Stimulated activated CD4-positive, alpha-beta T cell treated with anti-CD3 and anti-CD28 coated beads, TNF-alpha, amount 100 ng/mL, for 4 hours (primary cell): ENCODE measurements at places on chromosomes 7 and 10.

DNA sequence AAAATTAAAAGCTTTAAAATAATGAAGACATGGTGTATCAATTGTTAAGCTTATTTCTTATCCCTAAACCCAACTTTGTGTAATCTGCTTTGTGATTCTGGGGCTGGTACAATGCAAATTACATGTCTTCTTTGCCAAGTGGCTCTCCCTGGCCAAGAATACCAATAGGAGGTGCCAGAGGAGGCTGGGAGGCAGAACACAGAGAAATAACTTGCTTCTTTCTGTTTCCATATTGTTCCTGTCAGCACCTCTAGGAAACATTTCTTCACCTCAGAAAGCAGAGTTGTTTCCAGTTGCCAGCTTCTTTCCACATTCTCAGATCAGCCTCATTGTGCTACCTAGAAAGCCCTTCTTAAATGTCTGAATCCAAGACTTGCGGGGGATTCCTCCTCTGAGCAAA, 174.4 kb downstream of the MDFIC start:
- DNase-seq = no peak

DNA sequence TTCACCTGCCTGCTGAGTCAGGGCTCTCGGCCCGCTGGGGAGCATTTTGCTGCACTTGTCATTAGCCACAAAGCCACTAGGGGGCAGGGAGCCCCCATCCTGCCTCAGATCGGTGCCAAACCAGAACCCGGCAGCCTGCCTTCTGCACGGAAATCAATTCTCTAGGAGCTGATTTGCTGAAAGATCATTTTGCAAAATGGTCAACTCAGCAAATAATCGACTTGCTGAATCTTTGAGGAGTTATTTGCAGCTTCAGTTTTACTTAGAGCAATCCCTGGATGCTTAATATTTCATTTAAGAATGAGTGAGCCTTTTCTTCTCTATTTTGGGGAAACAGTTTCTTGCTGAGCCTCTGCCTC, 1.7 kb upstream of the GIMAP8 start:
- DNase-seq = peak; percentile 80

- no peak for DNase-seq
These were observed 46.2 kb downstream of the BLNK start for GRCh38 chr10:96225119-96225518.

DNA sequence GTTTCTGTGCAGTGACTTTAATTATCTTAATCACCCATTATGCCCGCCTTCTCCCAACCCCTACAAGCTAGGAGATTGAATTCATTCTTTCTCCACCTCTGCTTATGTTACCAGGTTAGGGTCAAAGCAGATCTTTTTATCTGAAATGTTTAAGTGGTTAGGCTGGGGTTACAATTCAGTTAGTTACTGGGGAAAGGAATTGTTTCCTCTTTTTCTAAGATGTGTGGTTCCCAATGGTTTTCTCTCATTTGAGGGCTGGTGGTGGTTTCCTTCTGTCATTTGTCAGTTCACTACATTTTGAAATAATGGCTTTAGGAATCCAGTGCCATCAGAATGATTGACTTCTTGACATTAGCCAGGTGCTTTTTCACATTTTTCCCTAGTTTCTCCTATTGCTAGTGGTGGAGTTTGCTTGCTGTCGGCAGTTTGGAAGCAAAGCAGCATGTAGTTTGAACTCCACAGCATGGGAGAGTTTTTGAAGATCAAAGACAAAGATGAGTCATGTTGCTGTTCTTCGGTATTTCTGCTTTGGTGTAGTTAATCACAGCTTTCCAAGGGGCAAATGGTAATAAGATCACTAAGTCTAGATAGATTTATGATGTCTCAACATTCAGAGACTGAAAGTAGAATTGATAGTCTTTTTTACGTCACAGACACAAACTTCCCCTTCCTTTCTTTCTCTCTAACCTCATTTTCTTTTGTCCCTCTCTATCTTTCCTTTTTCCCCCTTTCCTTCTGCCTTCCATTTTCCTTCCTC, 168.2 kb downstream of the SND1 start:
- DNase-seq = no peak

GRCh38 chr10:79490400-79491142, 21.8 kb upstream of the EIF5AL1 start:
- no peak for DNase-seq

DNA sequence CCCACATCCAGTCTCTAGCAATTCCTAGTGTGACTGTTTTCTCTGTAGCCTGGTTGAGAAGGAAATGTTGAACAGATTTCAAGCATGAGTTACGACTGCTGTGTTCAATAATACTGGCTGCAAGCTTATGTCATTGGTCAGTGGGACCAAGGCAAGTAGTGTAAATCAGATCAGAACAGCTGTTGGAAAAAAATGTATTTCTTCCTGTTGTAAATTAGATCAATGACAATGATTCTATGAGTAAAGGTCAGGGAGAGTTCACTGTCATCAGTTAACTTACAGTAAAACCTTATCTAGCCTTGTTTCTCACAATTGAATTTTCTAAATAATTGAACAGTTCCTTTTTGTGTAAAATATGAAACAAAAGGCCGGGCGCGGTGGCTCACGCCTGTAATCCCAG, 6.7 kb downstream of the OTUD1 start:
- no peak for DNase-seq

- DNase-seq = no peak
These were observed 272.5 kb upstream of the SEMA3E start for GRCh38 chr7:83921271-83921940.

DNA sequence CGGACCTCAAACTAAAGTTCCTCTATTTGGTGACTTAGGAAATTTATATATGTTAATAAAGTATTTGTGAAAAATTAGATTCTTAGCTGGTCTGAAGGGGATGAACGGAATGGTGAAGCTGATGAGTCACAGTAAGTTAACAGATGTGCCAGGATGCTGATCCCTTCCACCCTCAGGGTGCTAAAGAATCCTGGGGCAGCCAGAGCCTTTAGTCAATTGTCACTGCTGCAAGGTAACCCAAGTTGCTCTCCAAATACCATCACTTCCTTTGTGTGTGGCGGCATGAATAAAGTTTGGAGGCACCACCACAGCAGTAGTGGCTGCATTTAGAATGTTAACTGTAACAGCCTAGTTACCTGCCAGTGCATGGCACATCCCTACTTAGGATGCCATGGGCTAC, 222.6 kb upstream of the PPP1R3A start:
- DNase-seq = no peak

- DNase-seq = no peak
These were observed 214.2 kb upstream of the ADO start for GRCh38 chr10:62590306-62590705.

DNA sequence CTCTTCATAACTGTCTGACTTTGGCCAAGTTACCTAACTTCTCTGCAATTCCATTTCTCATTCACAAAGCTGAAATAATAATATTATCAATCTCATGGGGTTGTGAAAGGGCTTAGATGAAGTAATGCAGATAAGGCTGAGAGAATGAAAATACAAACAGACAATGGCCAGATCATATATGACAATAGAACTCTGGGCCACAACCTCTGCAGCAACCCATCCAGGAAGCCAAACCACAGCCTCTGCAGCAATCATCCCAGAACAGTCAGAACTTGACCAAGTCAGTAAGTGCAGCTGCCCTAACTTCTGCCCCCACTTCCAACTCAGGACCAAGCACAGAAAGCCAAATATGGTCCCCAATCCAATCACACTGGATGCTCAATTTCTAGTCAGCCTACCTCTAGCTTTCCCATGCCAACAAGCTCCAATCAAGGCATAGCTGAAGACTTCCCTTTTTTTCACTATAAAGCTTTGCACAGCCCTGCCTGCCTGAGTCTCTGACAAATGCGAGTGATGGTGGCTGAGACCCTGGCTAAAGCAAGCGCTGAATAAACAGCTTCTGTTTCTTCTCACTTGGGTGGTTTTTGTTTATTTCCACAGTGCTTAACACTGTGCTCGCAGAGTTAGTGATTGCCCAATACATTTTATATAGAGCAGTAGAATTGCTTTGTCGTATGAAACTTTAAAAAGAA, 34.8 kb upstream of the TNPO3 start:
- DNase-seq = no peak

- DNase-seq = no peak
These were observed 56.8 kb downstream of the MGMT start for GRCh38 chr10:129523723-129524316.

GRCh38 chr10:99658622-99659030, 683 bp upstream of the ENTPD7 start:
- peak; percentile 27 for DNase-seq

DNA sequence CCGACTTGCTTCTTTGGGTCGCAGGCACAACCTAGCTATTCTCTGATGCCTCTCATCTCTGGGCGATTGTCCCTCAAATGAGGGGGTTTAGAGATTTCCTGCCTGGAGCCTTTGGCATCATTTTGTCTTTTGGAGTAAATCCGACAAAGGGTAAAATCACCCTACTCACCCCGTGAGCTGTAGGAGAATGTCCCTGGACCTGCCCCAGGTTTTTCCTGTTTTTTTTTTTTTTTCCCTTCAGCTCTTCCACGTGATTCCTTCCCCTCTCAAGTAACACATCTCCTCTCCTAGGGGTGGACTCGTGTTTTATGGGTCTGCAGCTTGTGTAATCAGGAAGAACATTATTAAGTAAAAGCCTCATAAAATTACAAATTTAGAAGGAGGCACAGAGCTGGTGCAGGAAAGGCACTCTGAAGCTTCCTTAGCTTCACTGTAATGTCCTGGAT, 128.4 kb upstream of the ZNF746 start:
- no peak for DNase-seq

- DNase-seq = no peak
These were observed 464.1 kb downstream of the SUGCT start for GRCh38 chr7:40598915-40599314.

DNA sequence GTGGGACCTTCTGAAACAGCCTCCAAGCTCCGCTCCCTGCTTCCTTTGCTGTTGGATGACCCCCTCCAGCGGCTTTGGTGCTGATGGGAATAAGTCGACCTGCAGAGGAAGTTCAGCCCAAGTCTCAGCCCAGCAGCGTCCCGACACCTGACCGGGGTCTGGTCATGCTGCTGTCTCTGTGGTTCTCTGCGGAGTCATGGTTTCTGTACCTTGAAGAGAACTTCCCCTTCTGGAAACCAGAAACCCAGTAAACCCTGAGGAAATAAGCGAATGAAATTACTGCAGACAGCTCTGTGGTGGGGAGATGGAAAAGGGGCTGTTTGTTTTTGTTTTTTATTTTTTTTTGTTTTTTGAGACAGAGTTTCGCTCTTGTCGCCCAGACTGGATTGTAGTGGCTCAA, 18.3 kb upstream of the ZNF12 start:
- DNase-seq = no peak

DNA sequence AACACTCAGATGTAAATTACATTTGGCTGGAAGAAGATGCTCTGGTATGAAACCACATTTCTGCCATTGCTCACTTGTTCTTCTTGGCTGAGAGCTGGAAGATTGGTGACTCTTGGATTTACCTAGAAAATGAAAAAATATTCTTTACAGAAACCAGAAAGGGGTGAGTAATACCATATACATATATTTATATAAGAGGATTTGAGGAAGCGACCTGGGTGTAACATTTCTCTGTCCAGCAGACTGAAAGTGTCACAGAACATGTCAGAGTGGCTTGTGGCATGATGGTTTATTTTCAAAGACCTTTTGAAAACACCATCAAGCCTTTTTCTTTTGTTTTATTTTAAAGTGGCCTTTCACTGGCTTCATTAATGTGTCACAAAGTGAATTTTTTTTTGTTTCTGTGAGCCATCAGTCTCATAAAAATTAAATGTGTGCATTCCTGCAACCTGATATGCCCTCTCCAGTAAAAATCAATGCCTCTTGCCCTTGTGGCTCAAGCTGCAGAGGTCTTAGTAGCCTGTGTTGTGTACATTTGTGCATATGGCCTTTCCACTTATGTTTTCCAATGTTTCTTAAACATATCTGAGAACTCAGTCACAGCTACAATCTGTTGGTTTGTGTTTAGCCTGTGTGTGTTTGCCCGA, 23.5 kb downstream of the CREB5 start:
- no peak for DNase-seq

DNA sequence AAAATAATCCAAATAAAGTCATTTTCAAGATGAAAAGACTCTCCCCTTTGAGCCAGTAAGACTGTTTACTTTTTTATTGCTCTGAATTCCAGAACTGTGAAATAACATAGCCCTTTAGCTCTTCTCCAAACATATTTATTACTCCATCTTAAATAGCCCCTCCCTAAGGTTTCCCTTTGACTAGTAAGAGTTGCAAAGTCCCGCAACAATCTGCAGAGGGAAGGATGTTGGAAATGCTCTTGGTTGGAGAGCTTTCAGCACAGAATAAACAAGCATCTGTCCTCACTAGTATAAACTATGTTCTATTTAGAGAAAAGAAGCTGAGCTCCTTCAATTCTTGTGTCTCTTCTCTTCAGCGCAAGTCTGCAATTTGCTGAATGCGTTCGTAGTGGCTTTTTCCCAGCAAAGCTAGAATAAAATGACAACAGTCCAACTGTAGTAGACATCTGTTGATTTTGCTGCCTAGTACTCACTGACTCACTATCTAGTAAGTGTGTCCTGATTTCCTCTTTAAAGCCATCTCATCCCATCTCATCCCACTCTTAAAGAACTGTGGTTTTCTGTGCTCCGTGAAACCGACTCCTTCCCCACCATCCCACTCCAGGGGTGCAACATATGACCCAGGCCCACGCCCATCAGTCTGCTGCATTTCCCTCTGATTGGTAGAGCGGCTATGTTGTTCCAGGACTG, 104.0 kb downstream of the FAM107B start:
- no peak for DNase-seq

DNA sequence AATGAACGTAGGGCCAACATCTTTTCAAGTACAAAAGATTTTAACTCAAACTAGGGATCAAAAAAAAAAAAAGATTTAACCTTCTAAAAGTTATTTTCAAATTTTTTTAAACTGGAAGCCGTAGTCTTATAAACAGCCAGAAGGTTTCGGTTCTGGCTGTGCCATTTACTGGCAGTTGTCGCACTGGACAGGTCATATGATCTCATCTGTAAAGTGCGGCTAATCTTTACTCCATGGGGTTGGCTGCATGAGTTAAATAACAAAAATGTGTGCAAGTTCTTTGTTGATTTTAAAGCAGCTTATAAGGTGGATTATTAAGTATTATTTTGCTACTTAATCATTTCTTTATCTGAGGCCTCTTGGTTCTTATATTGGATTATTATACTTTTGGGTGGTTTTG, 36.6 kb downstream of the TRUB1 start:
- DNase-seq = no peak
